ENCODE measurements at places on chromosomes 11 and 22.

GRCh38 chr11:92286709-92287108 is 62.1 kb downstream of the FAT3 start:
- no peak for DNase-seq

- DNase-seq = no peak
Measured at GRCh38 chr11:68039526-68040086, 781 bp downstream of the TCIRG1 start.

DNA sequence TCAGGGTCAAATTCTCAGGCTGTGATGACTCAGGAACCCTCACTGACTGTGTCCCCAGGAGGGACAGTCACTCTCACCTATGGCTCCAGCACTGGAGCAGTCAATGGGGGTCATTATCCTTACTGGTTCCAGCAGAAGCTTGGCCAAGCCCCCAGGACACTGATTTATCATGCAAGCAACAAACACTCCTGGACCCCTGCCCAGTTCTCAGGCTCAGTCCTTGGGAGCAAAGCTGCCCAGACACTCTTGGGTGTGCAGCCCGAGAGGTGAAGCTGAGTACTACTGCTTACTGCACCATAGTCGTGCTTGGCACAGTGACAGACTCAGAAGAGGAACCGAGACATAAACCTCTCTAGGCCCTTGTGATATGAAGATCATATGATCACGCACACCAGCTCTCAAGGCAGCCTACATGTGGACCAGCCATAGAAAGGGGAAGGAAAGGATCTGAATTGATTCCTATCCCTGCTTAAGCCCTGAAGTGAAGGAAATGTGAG is 58.2 kb downstream of the ZNF280B start:
- no peak for DNase-seq

DNA sequence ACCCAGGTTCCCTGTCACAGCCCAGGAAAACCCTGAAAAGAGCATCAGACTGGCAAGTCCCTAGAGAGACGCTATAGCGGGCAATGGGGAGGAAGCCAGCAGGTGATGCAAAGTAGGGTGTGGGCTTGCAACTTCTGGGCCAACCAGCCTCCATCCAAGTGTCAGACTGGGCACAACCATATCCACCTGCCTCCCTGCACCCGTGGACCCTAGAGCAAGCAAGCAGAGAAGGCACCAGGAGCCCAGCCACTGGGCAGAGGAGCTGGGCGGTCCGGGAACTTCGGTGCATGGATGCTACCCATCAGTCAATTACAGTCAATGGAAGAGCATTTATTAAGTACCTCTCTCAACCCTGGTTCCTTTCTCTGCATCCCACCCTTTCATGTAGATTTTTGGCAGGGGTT is 2.8 kb downstream of the NECTIN1 start:
- no peak for DNase-seq

DNA sequence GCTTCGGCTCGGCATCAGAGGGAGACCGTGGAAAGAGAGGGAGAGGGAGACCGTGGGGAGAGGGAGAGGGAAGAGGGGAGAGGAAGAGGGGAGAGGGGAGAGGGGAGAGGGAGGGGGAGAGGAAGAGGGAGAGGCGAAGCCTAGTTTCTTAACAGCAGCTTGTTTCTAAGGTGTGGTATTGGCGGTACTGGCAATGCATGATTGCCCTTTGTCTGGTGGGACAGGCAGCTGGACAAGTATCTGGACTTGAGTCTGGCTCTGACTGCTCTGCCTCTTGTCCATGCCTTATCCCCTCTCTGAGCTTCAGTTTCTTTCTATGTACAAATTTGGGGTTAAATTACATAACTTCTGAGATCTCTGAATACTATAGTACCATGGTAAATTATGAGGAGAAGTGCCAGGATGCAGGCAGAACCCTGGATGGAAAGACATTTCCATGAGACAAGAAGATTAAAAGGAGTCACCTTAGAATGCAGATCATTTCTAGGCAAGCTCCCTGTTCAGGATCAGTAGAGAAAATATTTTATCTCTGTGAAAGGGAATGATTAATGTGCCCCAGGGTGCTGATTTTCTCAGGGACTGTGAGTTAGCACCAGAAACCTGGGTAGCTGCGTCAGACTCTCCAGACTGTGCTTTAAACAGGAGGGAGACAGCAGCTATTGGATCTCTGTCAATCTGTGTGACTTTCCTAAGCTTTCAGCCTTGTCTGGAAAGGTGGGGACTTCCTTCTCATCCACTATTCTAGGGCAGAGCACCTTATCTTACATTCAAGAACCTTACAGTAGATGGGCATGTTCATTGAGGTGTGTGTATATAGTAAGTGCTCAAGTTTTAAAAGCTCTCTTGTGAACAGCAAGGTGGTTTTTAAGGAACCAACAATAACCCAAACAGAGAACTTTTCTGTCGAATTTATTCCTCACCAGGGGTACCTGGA is 31.9 kb upstream of the CCDC90B start:
- no peak for DNase-seq

- no peak for DNase-seq
Measured at GRCh38 chr11:115087791-115088190, 409.5 kb downstream of the NXPE2 start.

- DNase-seq = no peak
Measured at GRCh38 chr11:36441610-36442208, 68.4 kb downstream of the TRAF6 start.

GRCh38 chr11:70616317-70616716 is 218.0 kb downstream of the CTTN start:
- DNase-seq = no peak

Data from caudate nucleus (tissue), 63 donors.